ENCODE measurements at places on chromosomes 5 and 9.

DNA sequence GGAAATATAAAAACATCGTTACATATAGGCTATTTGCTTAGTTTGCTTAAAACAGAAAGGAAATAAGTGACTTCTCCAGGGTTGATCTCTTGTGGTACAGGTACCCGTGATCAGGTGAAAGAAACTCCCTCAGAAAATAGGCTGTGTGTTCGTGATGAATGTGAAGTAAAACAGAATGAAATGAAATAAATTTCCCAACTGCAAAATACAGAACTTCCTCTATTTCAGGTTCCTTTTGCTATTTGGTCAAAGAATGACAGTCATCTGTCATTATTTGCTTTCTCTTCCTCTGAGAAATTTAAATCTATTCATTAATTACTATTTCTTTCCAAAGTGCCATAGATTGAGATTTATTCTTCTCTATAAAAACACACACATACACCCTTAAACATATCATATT lies 408.1 kb downstream of the FAM170A start:
- no peak for DNase-seq

GRCh38 chr5:73565969-73566547 lies 515 bp downstream of the UTP15 start:
- no peak for DNase-seq

DNA sequence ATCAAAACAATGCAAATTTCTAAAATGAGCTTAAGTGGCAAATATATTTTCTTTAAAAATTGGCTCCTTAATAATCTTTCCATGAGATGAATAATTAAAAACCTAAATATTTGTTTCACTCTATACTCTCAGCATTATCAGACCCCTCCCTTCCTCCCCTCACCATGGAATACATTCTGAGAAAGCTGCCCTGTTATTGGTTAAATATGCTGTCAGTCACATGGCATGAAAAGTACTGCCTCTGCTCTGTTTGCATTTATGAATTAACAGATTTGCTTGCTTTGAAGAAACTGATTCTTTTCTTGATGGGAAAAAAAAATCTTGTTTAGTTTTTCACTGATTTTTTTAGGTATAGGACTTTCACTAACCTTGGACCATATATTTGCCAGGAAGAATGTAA lies 17.0 kb upstream of the RPS23 start:
- no peak for DNase-seq

DNA sequence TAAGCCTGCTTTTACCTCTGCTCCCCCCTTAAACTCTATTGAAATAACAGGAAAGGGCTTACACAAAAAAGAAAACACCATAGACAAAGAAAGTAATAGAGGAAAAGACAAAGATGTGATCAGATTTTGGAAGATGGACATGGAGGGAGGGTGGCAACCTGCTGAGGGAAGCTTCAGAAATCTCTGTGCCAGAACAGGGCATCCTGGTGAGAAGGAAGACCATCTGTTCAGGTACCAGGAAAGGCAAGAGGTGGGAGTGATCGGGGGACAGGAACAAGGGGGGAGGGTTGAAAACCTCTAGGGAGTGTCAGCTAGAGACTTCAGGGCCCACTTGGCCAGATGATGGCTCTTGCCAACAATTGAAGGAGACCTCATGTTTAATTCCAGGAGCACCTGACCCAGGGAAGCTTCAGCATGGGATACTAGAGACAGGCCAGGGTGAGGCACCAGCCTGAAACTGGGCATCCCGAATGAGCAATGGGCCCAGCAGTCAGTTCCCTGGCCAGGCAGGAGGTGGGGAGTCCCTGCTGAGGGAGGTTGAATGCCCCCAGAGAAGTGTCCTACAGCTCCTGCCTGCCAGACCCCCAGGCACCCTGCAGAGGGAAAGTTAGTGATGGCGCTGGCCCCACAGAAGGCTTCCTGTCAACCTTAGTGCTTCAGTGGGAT lies 8.2 kb downstream of the SQSTM1 start:
- DNase-seq, result no peak

DNA sequence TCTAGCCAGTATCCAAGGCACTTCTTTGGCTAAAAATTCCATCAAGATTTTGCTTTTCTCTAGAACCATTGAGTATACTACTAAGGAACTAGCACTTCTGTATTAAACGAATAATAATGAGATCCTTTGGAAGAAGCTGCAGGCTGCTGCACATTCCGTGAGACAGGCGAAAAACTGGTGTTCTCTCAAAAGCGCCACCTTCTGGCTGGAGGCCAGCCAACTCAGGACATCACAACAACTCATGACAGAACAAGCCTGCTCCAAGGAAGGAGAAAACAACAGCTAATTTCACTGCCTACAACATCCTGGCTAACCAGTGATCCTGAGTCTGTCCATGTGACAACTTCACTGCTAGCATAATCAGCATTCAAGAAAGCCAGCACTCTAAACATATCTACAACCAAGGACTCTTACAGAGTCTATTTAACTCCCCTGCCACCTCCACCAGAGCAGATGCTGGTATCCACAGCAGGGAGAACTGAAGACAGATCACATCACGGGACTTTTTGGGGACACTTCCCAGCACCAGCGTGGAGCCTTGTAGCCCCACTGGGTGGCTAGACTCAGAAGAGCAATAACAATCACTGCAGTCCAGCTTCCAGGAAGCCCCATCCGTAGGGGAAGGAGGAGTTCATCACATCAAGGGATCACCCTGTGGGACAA lies 150.5 kb downstream of the YTHDC2 start:
- peak; percentile 31 for DNase-seq

GRCh38 chr9:70020217-70020616 lies 23.4 kb upstream of the MAMDC2 start:
- DNase-seq, result no peak

- peak; percentile 47 for DNase-seq
These were observed 7.0 kb upstream of the GADD45G start for GRCh38 chr9:89597711-89598362.

GRCh38 chr5:90983711-90984124 lies 399.4 kb downstream of the ARRDC3 start:
- no peak for DNase-seq

DNA sequence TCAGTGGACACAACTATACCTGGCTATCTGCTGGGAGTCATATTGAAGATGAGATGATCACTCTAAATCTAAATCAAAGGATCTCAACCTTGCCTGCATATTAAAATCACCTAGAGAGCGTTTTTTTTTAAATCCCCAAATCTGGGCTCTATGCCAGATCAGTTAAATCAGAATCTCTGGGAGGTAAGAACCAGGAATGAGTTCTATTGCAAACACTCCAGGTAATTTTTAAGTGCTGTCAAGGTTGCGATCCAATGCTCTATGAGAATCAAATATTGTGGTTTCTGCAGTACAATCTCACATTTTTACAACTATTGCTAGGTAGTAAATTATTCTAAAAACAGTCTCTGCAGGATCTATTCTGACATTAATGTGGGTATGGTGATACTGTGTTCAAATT lies 202.3 kb upstream of the OR13F1 start:
- peak; percentile 88 for DNase-seq

DNA sequence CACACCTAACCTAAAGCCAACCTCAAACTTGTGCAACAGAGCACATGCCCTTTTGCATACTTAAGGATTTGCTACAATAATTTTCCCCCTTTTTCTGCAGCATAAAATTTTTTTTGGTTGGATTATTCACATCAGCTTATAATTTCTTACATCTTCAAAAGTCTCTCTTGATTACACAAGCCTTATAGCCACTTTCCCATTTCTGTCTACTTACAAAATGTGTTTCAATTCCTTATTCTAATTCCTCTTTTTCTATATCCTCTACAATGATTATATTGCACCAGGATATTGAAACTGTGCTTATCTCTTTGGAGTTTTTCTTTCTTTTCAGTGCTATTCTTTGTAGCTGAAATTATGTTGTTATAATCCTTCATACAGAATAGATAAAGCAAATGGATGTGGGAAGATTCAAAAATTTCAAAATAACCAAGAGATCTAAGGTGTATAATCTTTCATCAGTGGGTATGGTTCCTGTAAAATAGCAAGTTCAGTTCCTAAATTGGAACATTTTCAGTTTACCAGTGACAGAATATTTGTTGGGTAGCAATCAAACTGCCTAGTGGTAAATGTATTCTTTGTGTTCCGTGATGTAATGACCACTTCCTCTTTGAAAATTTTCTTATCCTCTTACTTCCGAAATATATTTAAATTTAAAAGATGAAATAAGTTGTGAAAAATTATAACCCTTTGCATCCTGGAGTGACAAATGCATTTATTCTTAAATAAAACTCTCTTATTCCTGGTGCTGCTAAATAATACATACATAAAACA lies 386.8 kb upstream of the CHD1 start:
- DNase-seq, result no peak

DNA sequence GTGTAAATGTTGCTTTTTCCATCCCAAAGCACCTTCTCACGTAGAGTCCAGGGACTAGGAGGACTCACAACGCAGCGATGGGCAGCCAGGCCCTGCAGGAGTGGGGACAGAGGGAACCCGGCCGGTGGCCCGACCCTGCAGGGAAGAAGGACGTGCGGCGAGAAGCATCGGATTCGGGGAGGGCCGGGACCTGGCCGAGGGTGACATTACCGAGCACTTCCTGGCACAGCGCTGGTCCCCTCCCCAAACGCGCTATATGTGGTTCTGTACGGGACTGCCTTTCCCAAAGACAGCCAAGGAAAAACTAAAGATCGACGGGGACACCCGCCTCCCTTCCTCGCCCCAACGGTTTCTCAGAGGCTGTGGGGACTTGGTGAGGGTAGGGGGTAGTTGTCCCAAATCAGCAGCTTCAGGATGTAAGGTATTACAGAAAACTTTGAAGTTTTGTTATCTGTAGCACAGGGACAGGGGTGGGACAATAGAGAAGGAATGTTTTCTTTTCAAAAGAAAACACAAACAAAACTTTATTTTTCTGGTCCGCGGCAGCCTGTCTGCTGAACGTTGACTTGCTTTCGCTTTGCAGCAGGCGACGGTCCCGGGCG lies 887 bp upstream of the MAP3K1 start:
- peak; percentile 76 for DNase-seq

GRCh38 chr5:170788626-170789304 lies 5.2 kb downstream of the GABRP start:
- no peak for DNase-seq

- no peak for DNase-seq
These were observed 86.0 kb upstream of the SH3PXD2B start for GRCh38 chr5:172540099-172540870.

- DNase-seq, result no peak
These were observed 259.3 kb downstream of the CEMIP2 start for GRCh38 chr9:71509054-71509453.

- DNase-seq, result peak; percentile 53
These were observed 12.4 kb upstream of the CYFIP2 start for GRCh38 chr5:157253547-157253946.

- DNase-seq, result no peak
These were observed 62.6 kb downstream of the SEMA5A start for GRCh38 chr5:9483243-9483642.

DNA sequence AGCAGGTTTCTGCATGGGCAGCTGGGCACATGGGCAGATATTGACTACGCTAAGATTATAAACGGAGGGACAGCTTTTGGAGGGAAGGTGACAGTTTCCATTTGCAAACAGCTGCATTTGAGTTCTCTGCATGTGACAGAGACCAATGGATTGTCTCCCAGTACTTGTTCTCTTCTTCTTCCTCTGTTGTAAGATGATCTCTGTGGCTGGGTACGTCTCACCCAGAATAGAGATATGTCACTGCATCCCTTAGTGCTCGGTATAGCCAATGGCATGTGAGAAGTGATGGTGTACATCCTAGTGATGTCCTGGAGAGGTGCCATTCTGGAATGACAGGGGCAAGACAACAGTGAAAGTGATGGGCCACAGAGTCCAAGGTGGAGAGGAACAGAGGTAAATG lies 171.3 kb downstream of the CFAP90 start:
- no peak for DNase-seq

GRCh38 chr5:125703616-125704015 lies 719.6 kb upstream of the GRAMD2B start:
- DNase-seq, result no peak

- DNase-seq, result no peak
These were observed 49.8 kb downstream of the CERT1 start for GRCh38 chr5:75461679-75462078.

DNA sequence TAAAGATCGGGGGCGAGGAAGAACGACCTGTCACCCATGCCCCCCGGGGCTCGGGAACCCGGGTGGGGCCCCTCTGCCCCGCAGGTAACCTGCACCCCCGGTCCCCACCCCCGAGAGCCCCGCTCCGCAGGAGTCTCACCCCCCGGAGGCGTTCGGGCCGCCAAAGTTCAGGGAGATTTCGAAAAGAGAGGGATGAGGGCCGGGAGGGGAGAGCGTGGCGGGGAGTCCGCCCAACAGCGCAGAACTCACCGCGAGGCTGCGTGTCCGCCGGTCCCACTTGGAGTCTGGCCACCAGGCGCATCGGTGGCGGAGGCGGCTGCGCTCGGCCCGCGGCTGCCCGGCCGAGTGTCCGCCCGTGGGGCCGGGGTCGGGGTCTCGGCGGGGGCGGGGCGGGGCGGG lies at the start of gene PHF19:
TSS of gene PHF19 (minus strand) at position 347 of the 399 bp plus-strand sequence. CDS start 2,447 bp downstream, outside the sequence.
- peak; percentile 84 for DNase-seq

DNA sequence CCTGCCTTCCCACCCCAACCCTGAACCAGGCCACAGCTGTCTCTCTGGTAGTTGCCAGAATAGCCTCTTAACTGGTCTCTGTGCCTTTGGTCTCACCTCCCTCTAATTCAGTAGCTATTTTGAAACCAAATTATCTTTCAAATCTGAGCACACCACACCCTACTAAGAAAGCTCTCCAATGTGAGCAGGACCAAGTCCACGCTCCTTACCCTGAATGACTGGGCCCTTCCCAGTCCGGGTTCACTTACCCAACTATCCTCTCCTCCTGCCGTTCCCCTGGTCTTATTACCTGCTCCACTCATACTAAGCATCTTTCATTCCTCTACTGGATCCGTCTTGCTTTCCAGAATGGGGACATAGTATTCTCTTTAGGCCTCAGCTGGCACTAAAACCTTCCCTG lies 16.8 kb downstream of the ANKH start:
- no peak for DNase-seq

- no peak for DNase-seq
These were observed at the start of gene CCNI2 for GRCh38 chr5:132746954-132747615. Gene CCNI2, plus strand, starts transcription at chr5:132747426. Its CDS starts 70 bp downstream, at chr5:132747496.

DNA sequence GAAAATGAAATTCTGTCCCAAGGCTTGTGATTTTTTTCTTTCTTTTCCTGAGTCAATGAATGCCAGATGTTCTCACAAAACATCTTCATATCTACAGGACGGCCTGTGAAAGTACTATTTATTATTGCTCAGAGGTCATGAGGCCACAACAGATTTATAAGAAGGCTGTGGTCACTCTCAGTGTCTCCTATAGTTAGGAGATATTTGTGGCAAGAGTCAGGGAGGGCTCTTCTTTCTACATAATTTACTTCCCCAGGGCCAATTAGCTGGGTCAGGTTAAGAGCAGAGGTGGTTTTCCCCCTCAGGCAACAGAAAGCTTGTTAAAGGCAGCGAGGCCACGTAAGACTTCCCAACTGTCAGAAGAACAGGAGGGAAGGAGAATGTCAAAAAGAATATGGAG lies 248.7 kb downstream of the SLIT3 start:
- DNase-seq, result no peak

GRCh38 chr5:53366245-53366644 lies 114.2 kb upstream of the FST start:
- DNase-seq, result no peak

- DNase-seq, result no peak
These were observed 11.4 kb downstream of the BHMT start for GRCh38 chr5:79122973-79123372.

- no peak for DNase-seq
These were observed 6.0 kb downstream of the UBQLN1 start for GRCh38 chr9:83701769-83702168.
